Stimulated activated CD8-positive, alpha-beta memory T cell treated with anti-CD3 and anti-CD28 coated beads, Interleukin-7, amount 100 ng/mL, for 24 hours (primary cell): ENCODE measurements at places on chromosomes 5 and 9.

- DNase-seq = no peak
Observed at GRCh38 chr5:42767491-42768105, 11.0 kb downstream of the CCDC152 start.

- no peak for DNase-seq
Observed at GRCh38 chr5:102975045-102975444, 144.9 kb downstream of the GIN1 start.

GRCh38 chr9:69023650-69024049 lies 9.7 kb upstream of the PRKACG start:
- DNase-seq = no peak

GRCh38 chr9:79939819-79940218 lies 368.1 kb downstream of the TLE4 start:
- no peak for DNase-seq

DNA sequence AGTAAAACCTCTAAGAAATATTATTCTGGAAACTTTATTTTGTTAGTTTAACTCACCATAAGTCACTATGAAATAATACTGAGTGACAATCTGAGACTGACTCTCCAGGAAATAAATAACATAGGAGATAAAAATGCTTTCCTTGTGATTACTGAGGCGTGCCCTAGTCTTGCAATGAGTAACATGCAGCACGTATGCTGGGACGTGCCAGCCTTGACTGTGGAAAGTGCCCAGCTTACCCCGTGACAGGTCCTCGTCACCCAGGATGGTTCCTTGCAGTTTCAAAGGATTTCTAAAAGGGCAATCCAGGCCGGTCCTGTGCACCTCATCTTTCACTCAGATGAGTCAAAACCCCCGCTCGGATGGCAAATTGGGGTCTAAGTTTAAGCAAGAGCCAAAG lies 720.8 kb upstream of the ADAMTS16 start:
- DNase-seq = no peak

DNA sequence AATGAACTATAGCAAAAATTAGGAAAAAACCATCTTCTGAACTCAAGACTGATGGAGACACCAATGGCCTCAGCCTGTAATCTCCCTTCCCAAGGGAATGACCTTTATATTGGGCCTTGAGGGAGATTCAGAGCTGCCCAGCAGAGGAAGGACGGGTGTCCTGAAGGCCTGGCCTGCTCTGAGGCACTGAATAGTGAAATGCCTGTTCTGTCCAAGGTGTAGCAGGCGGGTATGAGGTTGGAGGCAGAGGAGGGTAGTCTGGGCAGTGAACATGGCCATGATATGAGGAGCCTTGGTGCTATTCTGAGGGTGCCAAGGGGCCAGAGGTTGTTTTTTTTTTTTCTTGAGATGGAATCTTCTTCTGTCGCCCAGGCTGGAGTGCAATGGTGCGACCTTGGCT lies 25.0 kb downstream of the PSD2 start:
- no peak for DNase-seq

GRCh38 chr5:147918899-147919298 lies 12.6 kb upstream of the C5orf46 start:
- no peak for DNase-seq

DNA sequence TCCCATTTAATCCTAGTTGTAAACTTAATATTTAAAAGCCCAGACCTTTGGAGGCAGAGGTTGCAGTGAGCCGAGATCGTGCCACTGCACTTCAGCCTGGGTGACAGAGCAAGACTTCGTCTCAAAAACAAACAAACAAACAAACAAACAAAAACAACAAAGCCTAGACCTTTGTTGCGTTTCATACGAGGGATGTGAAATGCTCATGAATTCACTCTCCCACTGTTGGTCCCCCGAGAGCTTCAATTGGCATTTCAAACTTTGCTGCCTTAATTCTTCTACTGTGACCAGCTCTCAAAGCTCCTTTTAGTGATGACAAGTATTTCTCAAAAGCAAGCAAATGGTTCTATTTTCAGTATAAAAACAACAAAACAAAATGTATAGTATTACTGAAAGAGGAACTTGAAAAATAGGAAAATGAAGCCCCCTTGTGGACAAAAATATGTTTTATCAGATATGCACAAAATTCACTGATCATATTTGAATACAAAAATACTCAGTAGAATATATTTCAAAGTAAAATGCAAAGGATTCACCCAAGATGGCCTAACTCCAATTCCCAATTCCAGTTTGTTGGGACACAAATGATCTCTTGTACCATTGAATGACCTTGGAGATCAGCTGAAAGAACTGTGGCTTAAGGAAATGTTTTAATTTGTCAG lies 140.4 kb downstream of the ESM1 start:
- DNase-seq = no peak

DNA sequence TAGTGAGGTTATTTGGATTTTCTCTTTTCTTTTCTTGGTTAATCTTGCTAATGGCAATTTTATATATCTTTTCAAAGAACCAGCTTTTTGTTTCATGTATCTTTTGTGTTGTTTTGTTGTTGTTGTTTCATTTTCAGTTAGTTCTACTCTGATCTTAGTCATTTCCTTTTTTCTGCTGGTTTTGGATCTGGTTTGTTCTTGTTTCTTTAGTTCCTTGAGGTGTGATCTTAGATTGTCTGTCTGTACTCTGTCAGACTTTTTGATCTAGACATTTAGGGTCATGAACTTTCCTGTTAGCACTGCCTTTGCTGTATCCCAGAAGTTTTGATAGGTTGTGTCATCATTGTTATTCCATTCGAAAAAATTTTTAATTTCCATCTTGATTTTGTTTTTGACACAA lies 399.7 kb downstream of the TLE1 start:
- DNase-seq = no peak

DNA sequence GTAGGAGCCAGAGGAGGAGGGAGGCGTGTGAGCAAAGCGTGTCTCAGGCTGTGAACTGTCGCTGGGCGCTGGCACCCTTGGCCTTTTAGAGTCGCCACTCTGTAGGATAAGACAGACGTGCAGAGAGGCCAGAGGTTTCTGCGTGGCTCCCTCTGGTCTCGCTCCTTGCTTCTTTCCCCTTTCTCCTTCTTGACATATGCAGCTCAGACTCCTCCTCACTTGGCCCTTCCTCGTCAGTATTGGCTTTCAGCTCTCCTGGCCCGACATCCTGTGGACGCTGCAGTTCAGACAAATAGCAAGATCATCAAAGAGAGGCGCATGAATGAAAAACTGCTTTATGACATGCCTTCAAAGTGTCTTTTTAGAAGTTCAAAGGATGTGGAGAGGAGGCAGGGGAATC lies 116.8 kb upstream of the SPRY4 start:
- no peak for DNase-seq

- DNase-seq = no peak
Observed at GRCh38 chr9:68802525-68803015, 97.5 kb downstream of the PIP5K1B start.

DNA sequence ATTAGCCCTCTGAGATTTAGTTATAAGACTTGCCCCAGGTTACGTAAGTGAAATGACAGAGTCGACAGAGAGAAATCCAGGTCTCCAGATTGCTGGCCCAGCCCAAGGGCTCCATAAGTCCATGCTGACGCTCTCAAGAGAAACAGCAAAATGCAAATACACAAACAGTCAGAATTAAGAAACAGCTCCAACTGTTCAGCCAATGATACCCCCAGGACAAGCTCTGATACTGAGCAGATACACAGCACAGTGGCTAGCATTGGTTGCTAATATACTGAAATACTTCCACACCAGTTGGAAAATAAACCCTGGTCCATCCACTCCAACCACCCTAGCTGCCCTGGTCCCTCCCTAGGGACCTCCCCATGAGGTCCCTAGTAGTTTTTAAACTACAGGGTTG lies 94.2 kb downstream of the CDK5RAP2 start:
- no peak for DNase-seq

GRCh38 chr5:109921735-109922380 lies 232.1 kb downstream of the MAN2A1 start:
- DNase-seq = no peak

GRCh38 chr9:121582641-121583040 lies 68.8 kb upstream of the DAB2IP start:
- DNase-seq = no peak

DNA sequence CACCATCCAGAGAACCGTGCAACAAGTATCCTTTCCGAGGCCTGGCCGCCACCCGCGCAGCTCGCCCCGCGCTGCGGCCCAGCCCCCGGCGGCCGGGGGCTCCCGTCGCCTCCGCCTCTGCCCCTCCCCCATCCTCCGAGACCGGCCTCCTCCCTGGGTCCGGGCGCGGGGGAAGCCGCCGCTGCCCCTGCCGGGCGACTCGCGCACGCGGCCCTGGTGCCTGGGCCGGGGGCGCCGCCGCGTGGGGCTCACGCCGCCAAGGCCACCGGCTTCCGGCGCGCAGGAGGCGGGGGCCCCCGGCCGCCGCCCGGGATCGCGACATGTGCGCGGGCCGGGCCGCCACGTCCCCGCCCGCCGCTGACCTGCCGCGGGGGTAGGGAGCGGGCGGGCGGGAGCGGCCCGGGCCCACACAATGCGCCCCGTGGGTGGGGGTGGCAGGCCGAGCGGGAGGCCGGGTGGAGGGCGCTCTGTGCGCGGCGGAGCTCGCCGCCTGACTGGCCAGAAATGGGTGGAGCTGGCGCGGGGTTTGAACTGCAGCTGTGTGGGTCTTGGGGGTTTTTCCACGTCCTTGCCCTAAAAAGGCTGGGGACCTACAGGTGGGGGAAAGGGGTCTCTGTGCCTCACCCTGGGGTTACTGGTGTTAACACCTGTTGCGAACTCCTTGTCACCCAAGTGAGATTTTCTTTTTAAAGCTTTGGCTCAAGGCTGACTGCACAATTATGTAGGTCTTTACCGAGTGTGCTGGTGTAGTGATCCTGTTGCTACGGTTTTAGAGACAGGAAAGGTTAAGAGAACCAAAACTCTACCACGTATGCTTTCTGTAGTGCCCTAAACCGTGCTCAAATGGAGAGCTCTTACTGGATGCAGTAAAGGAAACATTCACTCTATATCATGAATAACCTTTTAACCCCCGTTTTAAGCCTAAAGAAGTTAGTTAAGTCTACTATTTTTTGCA lies 32.3 kb downstream of the TNPO1 start:
- peak; percentile 28 for DNase-seq

DNA sequence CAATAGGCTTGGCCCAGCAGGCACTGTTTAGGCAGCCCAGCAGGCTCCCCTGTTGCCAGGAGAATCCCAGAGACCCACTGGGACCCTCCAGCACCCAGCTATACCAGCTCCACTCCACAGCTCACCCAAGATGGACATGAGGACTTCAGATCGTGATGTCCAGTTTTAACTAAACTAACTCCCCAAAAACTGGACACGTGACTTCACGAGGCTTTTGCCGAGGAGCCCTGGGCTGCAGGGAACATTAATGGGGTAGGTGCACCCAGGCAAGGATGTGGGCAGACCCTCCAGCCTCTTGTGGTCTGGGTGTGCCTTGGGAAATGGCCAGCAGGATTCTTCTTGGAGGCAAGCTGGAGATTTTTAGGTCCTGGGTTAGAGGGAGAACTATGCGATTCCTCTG lies 8.9 kb upstream of the NKD2 start:
- no peak for DNase-seq

GRCh38 chr5:24363789-24364481 lies 280.8 kb downstream of the CDH10 start:
- DNase-seq = no peak

DNA sequence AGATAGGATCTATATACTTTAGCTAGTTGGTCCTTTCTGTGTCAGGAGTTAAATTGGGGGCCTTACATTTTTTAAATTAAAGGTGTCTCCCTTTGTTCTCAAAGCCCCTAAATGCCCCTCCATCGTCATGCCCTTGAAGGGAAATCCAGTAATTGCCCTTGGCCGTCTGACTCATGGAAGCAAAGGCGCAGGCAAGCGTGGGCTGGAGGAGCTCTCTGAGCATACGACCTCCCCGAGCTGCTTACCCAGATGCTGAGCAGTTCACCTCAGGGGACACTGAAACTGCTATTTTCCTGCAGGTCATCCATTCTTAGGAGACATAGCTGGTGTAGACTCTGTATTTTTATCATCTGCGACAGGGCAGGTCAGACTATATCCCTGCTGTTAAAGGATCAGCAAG lies 23.0 kb downstream of the PCSK1 start:
- DNase-seq = no peak

DNA sequence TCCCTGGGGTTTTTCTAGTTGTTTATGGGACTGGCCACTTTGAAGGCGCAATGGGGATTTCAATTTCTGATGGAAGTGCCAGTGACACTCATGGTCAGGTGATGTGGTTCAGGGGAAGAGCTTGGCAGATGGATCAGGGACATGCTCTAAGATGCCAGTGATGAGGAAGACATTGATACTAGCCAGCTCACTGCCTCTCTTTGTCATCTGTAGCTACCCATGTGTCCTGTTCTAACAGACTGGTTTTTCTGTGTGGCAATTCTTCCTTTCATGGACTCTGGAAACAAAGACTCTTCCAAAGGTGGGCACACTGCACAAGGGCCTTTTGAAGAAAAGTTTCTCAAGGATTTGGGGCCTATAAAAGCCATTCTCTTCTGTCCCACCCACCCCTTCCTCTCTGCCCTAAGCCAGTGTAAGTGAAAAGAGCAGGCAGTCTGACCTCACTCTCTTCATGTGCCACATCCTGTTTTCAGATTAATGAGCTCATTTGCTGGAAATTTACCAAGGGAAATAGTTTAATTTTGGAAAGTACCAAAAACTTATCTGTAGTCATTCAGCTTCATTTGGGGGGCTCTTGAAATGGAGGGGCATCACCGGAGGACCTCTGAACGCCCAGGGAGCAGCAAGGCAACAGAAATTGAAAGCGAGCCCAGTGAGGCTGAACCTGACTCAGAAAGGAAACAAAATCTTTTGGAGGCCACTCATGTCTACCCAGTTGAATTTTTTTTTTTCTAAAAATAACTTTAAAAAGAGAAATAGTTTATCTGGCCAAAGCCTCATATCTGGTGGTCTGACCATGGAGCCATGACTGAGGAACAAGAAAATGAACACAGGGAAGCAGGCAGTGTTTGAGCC lies 4.9 kb upstream of the TRAF1 start:
- no peak for DNase-seq
